ENCODE measurements at places on chromosomes 1 and 21. TPM values are rescaled to one million over a fixed set of nuclear protein-coding genes. Genes with fewer than 3 reads are reported as not detected.

The HSD3B2 gene
- not detected for total RNA-seq

The BECN2 gene
- not detected for total RNA-seq

The L1TD1 gene
- 1.1 TPM for total RNA-seq

The PRAMEF6 gene
- not detected for total RNA-seq

The ERVH48-1 gene
- not detected for total RNA-seq
